GM03348 (cell line): ENCODE measurements at places on chromosomes 2 and 18.

DNA sequence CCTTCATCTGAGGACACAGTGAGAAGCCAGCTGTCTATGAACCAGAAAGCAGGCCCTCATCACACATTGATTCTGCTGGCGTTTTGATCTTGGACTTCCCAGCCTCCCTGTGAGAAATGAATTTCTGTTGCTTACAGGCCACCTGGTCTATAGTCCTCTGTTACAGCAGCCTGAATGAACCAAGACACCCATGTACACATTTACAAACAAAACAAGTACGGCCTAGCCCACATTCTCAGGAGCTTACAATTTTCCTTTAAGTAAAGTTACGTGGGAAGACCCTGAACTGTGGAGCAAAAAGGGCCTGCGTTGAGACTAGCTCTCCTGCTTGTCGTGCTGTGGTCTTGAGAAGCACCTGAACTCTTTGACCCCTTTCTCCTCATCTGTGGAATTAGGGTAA lies 12.0 kb upstream of the SLC20A1 start:
- DNase-seq: no peak

DNA sequence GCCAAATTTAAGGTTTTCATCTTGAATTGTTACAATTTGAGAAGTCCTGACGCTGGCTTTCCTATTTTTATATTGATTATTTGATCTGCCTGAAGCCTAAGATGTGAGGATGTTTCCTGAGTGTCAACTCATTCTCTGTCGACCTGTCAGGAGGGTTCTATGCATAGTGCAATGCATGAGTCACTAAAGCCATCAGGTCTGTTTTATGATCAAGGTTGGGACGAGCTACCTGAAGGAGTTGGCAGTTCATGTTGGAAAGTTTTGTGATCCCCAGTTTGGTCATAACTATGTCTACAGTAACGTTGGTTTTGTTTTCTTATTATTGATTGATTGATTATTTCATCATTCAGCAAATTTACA lies 71.2 kb downstream of the NABP1 start:
- no peak for DNase-seq

DNA sequence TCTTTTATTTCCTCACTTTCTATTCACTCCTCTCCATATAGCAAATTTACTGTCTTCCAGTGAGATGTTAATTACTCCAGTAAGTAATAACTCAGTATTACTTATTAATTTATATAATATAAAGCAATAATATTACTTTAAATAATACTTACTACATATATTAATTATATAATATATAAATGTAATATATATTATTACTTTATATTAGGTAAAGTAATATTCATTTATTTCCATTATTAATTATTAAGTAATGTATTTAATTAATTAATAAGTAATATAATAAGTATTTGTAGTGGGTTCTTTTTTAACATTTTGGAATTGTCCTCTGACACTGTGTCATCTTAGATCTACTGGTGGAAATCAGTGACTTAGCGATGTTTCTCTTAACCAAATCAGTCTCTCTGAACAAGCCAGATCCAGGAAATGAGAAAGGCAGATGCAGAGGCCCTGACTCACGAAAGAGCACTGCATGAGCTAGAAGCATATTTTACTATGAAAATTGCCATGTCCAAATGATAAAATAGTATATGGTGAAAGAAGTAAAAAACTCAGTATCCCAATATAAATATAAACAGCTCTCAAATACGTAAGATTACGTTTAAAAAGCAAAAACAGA lies 115.9 kb downstream of the DSEL start:
- DNase-seq: peak; percentile 9

DNA sequence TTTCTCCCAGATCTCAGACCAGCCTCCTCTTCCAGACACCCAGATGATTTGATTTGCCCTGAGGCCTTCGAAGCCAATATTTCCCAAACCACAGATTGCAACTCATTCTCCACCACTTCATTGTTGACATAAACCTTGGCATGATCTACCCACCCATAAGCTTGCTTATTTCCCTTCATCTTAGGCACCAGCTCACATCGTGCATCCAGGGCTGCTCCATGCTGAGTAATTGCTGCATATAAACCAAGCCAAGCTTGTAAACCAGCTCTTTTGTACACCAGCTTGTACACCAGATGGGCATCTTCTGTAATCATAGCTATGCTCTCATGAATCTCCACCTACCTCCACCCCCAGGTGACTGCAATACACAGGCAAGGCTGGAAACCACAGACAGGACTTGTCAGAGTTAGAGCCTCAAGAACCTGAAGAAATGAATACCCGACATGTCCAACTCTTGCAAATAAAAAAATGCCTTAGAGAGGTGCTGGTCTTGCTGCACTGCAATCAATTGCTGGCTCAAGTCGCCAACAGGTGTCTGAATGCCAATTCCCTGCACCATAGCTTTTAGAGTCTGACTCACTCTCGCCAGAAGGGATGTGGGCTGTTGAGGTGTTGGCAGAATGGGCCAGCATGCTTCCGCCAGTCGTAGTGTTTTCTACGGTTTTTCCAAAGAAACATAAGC lies 31.5 kb downstream of the TRABD2A start:
- DNase-seq: no peak

DNA sequence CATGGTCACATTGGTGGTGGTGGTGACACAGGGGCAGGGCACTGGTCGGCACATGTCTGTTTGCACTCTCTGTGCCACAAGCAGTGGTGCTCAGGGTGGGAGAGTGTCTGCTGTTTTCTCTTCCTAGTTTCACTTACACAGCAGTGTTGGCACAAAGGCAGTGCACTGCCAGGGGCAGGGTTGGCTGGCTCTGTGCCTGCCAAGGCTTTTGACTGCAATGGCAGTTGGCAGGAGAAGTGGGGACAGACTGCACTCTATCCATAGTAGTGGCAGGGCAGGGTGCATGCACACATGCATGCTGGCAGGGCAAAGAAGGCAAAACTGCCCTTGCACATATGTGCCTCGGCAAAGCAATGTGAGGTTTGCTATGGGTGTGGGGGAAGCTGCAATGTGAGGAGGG lies 635.9 kb downstream of the SUCLG1 start:
- DNase-seq: no peak

- DNase-seq: no peak
These were observed 126.7 kb downstream of the ARHGAP15 start for GRCh38 chr2:143255899-143256298.

GRCh38 chr2:233919938-233920337 lies 2.8 kb downstream of the TRPM8 start:
- DNase-seq: no peak

DNA sequence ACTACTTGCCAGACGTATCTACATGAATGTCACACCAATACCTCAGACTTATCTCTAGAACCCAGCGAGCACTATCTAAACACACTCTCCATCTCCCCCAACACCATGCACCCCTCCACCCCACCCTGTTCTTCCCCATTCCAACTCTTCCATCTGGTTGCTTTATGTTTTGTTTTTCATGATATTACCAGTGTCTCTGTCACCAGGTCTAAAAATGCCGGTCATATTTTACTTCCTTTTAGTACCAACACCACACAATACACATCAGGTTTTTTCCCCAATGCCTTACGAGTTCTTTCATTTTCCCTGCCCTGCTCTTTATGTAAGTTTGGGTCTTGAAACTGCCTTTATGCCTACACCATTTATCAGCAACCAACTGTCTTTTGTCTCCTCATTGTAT lies 10.2 kb upstream of the ITGA4 start:
- DNase-seq: no peak

GRCh38 chr2:43133708-43134570 lies 92.5 kb downstream of the ZFP36L2 start:
- DNase-seq: no peak

- DNase-seq: peak; percentile 76
These were observed 99.7 kb downstream of the MEP1B start for GRCh38 chr18:32289483-32290075.

DNA sequence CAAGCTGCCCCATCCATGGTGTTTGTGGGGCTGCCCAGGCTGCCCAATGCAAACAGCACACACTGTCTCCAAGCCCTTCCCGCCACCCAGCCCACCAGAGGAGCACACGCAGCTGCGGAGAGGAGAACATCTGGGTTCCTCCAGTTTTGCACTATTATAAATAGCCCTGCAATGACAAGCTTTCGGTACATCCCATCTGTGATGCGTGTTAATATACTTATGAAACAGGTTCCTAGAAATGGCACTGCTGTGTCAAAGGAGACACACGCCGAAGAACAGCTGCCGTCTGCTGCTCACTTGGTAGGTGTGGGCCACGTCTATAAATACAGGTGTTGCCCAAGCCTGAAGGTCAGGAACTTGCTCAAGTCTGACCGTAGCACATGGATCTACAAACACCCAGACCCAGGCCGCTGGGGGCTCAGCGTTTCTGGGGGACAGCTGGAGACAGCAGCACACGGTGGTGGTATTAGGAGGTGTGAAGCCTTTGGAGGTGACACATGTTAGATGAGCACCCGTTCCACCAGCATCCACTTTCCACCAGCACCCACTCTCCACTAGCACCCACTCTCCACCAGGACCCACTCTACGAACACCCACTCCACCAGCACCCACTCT lies 34.3 kb downstream of the PXDN start:
- DNase-seq: no peak

DNA sequence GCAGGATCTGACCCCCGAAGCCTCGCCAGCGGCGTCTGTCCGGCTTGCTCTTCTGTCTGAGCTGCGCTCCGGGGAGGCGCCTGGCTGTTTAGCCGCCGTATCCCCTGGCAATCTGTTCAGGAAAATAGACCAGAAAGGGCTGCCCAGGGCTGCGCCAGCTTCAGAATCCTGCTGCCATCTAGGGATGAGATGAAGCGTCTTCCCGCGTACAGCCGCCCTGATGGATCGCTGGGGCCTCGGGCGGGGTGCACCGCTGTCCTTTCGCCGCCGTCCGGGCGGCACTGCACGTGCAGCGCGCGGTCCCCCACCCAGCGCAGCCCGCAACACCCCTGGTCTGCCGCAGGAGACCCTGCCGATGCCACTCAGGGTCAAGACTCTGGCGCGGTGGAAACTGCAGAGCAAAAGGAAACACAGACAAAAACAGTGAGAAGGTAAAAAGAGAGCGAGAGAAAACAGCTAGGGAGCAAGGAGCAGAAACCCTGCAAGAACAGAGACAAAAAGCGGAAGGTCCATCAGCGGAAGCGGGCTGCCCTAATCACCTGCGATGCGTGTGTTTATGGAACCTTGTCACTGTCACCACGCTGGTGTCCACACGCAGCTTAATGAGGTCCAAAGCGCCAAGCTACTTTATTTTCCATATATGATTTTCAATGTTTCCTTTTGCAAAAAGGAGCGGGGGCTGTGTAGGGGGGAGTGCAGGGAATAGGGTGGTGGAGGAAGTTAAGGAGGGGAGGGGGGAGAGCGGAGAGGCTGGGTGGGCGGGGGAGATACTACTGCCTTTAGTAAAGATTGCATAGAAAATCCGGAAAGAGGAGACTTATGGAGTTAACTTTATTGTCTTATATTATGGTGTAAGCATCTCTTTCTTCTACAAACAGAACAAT lies 2113.3 kb upstream of the PIK3C3 start:
- peak; percentile 75 for DNase-seq

DNA sequence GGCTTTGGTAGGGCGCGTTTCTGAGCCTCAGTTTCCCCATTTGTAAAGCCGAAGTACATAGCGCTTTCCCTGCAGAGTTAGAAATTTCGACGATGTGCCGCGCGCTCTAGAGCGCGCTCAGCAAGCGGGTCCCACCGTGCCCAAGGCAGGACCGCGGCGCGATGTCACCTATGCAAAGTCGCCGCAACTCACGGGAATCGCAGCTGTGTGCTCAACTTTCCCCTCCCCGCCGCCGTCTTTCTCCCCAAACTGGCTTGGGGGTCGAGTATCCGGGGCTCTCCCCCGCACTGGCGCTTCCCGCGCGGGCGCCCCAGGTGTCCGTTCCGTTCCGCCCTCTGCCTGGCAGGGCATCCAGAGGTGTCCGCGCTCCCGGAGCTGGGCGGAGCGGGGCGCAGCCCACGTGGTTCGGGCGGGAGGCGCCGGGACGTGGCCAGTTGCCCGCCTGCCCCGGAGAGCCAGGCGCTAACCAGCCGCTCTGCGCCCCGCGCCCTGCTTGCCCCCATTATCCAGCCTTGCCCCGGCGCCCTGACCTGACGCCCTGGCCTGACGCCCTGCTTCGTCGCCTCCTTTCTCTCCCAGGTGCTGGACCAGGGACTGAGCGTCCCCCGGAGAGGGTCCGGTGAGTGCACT lies at the start of gene MLPH:
TSS of gene MLPH (plus strand) at position 433 of the 630 bp plus-strand sequence. CDS start 6,176 bp downstream, outside the sequence.
- peak; percentile 82 for DNase-seq

GRCh38 chr18:12880541-12880910 lies 3.5 kb downstream of the PTPN2 start:
- no peak for DNase-seq

- DNase-seq: no peak
These were observed at the start of gene PSD4 for GRCh38 chr2:113173542-113174375. PSD4 (plus strand) TSS chr2:113173971; CDS start chr2:113182457, 8,486 bp downstream.

- no peak for DNase-seq
These were observed 127.8 kb downstream of the ZNF521 start for GRCh38 chr18:25223899-25224886.

GRCh38 chr2:28282861-28283646 lies 109.6 kb upstream of the FOSL2 start:
- DNase-seq: no peak

GRCh38 chr2:233354500-233354924 lies 218 bp downstream of the DGKD start:
- DNase-seq: no peak

DNA sequence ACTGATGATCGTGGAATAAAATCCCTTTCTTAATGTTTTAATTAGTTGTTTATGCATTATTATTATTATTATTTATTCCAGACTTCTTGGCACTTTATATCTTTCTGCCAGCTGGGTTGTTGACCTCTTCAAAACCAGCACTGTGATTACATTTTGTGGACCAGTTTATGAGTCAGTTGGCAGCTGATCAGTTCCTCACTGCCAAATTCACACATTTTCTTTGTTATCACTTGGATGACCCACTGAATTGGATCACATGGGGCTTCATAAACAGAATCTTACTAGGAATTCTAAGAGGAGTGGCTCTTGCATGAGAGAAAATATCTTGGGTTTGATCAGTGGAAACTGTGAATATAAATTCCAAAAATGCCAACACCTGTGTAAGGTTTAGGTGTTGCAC lies 321.8 kb upstream of the SPRED2 start:
- no peak for DNase-seq

DNA sequence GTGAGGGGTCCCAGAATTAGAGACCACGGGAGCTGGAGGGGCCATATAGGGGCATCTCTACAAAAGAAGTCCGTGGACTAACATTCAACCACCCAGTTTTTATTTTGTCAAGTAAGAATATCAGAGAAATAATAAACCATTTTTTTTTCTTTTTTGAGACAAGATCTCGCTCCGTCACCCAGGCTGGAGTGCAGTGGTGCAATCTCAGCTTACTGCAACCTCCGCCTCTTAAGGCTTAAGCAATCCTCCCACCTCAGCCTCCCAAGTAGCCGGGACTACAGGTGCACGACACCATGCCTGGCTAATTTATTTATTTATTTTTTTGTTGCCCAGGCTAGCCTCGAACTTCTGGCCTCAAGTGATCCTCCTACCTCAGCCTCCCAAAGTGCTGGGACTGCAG lies 82.7 kb downstream of the ZFP36L2 start:
- DNase-seq: no peak

DNA sequence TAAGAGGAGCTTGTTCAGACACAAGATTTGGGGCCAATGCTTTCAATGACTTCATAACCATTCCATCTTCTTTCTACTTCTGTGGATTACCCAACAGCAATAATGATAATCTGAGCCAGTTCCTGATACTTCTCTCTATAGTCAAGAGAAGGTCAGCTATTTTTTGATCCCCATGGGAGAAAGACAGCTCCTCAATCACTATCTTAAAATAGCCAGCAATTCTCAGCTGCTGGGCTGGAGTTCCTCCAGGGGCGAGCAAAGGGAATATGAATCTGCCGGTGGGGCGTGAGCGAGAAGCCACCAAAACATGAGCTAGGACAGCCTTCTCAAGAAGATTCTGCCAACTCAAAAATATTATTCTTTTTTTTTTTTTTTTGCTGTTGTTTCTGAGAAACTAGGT lies at the start of gene TMEM182:
TSS of gene TMEM182 (plus strand) at position 269 of the 400 bp plus-strand sequence. CDS start 187 bp downstream, outside the sequence.
- DNase-seq: no peak
